Brain (organoid and tissue), 16 donors: ENCODE measurements at places on chromosomes 4 and X. TPM values are rescaled to one million over a fixed set of nuclear protein-coding genes. Genes with fewer than 3 reads are reported as not detected.

USP26 gene
- not detected for polyA plus RNA-seq

HOPX gene
- polyA plus RNA-seq, result 40.9 TPM

MAGEA1 gene
- polyA plus RNA-seq, result not detected

PNMA6A gene
- 67.2 TPM for polyA plus RNA-seq

LNX1 gene
- polyA plus RNA-seq, result 6.6 TPM

HSD17B11 gene
- 39.5 TPM for polyA plus RNA-seq

TRIM75 gene
- polyA plus RNA-seq, result not detected

GSTCD gene
- 5.2 TPM for polyA plus RNA-seq

SLIT2 gene
- 20.1 TPM for polyA plus RNA-seq

OTC gene
- not detected for polyA plus RNA-seq

SPIN2A gene
- polyA plus RNA-seq, result 0.73 TPM

F11 gene
- not detected for polyA plus RNA-seq

RGN gene
- polyA plus RNA-seq, result 6.5 TPM

ADAD1 gene
- not detected for polyA plus RNA-seq

TBX22 gene
- not detected for polyA plus RNA-seq

PGM2 gene
- 8.8 TPM for polyA plus RNA-seq

SULT1B1 gene
- 0.27 TPM for polyA plus RNA-seq

DCK gene
- 19.7 TPM for polyA plus RNA-seq

CACNA1F gene
- 1.4 TPM for polyA plus RNA-seq

SMIM43 gene
- polyA plus RNA-seq, result 2.4 TPM

C4orf50 gene
- polyA plus RNA-seq, result 1.0 TPM
